ENCODE measurements at places on chromosomes 2 and 18.

- no peak for DNase-seq
Measured at GRCh38 chr2:234478121-234478858, 18.6 kb downstream of the ARL4C start.

DNA sequence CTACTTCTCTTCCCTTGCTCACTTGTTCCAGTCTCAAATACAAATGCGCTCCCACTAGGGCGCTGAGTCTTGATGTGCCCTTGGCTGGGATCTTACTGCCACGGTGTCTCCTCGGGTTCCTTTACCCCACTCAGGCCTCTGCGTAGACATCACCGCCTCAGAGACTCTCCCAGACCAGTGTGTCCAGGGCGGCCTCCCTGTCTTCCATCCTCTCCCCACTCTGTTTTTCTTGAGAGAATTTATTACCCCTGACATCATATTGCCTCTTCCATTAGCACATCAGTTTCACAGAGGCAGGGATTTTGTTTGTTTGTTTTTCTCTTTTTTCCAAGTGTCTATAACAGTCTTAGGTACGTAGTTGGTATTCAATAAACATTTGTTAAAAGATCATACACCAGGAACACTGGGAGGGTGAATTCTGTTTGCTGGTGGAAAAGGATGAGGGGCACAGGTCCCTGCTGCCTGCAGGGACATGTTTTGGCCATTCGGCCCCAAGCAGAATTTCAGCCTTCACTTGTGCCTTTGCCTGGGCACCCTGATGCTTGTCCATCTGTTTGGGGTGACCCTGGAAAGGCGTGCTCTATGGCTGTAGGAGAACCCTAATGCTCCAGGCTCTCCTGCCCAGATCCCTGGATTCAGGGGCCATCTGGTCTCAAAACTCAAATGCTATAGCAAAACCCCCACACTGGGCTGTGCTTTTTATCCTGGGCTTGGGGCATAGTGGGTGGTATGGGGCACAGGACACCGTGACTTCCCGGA lies 55.0 kb downstream of the RPL37A start:
- no peak for DNase-seq

DNA sequence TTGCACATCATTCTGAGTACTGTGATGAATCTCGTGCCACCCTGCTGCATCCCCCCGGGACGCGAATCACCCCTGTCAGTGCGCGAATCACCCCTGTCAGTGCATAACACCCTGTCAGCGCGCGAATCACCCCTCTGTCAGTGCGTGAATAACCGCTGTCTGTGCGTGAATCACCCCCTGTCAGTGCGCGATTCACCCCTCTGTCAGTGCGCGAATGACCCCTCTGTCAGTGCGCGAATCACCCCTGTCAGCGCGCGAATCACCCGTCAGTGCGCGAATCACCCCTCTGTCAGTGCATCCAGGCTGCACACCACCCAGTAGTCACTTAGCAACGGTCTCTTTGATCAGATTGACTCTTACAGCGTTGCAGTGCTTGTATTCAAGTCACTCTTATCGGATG lies 134.4 kb upstream of the TPO start:
- DNase-seq, result no peak

GRCh38 chr2:223108351-223109050 lies 56.5 kb downstream of the KCNE4 start:
- no peak for DNase-seq

GRCh38 chr2:181764095-181764963 lies 84.0 kb upstream of the NEUROD1 start:
- DNase-seq, result peak; percentile 32

- no peak for DNase-seq
Measured at GRCh38 chr18:74069178-74070050, 78.2 kb downstream of the FBXO15 start.

DNA sequence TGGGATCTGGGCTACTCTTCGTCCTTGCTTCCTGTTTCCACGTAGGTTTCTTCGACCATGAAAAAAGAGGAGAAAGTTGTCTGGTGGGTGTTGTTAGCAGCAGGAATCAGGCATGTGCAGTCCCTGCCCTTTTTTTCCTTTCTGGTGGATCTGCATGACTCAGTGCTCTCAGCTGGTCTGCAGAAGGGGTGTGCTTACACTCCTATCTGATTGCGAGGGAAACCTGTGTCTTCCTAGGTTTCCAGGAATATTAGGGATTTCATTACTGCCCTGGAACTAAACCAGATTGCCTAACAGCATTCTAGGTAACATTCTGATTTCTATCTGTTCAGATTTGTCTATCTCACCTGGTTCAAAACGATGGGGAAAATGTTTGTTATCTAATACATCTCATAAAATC lies 174.3 kb downstream of the CCDC102B start:
- DNase-seq, result peak; percentile 26

- DNase-seq, result no peak
Measured at GRCh38 chr2:175468431-175469098, 287.1 kb upstream of the ATP5MC3 start.

GRCh38 chr2:82993609-82994008 lies 1465.5 kb downstream of the SUCLG1 start:
- no peak for DNase-seq

DNA sequence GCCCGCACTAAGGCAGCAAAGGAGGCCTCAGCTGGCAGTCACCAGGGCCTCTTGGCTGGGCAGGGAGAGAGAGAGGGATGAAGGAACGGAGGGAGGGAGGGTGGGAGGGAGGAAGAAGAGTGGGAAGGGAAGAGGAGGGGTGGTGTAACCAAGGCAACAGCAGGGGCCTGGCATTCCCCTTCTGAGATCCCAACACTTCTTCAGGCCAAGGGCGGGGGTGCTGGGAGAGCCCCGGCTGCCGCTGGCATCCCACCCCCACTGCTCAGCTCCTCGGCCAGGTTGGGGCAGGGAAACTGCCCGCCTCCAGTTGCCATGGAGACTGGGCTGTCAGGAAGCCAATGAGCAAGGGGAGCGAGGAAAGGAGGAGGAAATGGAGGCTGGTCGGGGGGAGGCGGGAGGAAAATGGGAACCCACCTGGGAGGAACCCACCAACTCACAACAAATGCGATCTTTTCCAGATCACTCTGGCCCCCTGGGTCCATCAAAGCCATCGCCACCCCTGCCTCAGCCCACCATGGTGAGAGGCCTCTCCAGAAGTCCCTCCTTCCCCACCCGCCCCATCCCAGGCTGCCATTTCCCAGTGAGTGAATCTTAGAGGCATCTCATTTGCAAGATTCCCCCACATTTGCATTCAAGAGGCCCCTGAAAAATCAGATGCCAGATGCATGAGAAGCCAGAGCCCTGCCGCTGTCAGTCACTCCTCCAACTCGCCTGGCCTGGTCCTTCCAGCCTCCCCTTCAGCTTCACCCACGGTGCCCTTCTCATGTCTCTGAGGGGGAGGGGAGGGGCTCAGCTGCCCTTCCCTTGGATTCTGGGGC lies 12.4 kb downstream of the SH2D6 start:
- DNase-seq, result peak; percentile 94

DNA sequence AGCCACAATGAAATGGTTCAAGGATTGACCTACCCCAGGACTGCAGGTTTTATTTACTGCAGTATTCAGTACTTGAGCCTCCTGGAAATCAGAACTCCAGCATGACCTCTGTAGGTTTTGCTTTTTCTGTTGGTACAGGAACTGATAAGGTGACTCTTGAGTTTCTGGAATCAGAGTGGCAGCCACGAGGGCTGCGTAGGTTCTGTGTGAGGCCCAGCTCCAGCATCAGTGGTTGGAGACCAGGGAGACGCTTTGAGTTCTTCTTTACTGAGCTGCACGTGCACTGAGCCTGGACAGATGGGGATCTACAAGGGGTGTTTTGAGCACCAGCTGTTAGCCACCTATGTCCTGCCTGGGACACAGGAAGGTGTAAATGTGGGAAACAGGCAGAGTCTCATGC lies 222.7 kb upstream of the EPAS1 start:
- no peak for DNase-seq

- DNase-seq, result no peak
Measured at GRCh38 chr18:34802959-34803358, 92.9 kb downstream of the DTNA start.

GRCh38 chr18:69282371-69282770 lies 118.3 kb upstream of the DOK6 start:
- DNase-seq, result no peak

GRCh38 chr2:170449034-170449433 lies 266.1 kb upstream of the SP5 start:
- no peak for DNase-seq

- no peak for DNase-seq
Measured at GRCh38 chr18:79625195-79625923, 54.2 kb upstream of the CTDP1 start.

DNA sequence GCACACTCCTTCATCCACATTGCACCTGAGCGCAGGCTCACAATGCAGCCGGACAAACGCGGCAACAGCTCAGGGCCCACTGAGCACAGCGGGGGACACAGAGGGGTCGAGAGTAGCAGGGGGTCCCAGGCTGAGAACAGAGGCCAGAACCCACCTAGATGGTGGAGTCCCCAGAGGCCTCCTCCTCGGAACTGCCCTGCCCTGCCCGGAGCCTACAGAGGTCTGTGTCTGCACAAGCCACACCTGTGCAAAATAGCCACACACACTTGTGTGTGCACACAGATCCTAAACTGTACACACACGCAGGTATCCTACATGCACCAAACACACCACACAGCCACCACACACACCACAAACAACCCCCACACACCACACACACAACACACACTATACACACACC lies 72.8 kb downstream of the TMEM18 start:
- no peak for DNase-seq

GRCh38 chr18:22971038-22971437 lies 37.9 kb downstream of the RBBP8 start:
- DNase-seq, result no peak

- no peak for DNase-seq
Measured at GRCh38 chr2:196217116-196217515, 45.7 kb upstream of the STK17B start.
